ENCODE measurements at places on chromosomes 4 and X. TPM values are rescaled to one million over a fixed set of nuclear protein-coding genes. Genes with fewer than 3 reads are reported as not detected.

GRCh38 chr4:181146051-181146450 lies 1097.2 kb upstream of the TENM3 start:
- ATAC-seq: no peak

LRP2BP gene
- total RNA-seq: 22.1 TPM

- no peak for ATAC-seq
Measured at GRCh38 chr4:98515470-98515809, 143.0 kb downstream of the TSPAN5 start.

HSPA4L gene
- 15.7 TPM for total RNA-seq

KIAA1210 gene
- total RNA-seq: 0.07 TPM

TRPC5OS gene
- total RNA-seq: 0.54 TPM

TEX13C gene
- 0.13 TPM for total RNA-seq

FOXP3 gene
- 0.14 TPM for total RNA-seq

GRCh38 chr4:86356425-86357210 lies 3.2 kb downstream of the MAPK10 start:
- no peak for ATAC-seq

ZMAT1 gene
- 5.6 TPM for total RNA-seq

GRCh38 chr4:13386405-13387107 lies 97.6 kb downstream of the RAB28 start:
- ATAC-seq: no peak

- no peak for ATAC-seq
Measured at GRCh38 chrX:33194876-33195433, 16.4 kb downstream of the DMD start.

GRCh38 chr4:162506253-162506652 lies 342.5 kb upstream of the FSTL5 start:
- no peak for ATAC-seq

CXCL6 gene
- not detected for total RNA-seq

DNA sequence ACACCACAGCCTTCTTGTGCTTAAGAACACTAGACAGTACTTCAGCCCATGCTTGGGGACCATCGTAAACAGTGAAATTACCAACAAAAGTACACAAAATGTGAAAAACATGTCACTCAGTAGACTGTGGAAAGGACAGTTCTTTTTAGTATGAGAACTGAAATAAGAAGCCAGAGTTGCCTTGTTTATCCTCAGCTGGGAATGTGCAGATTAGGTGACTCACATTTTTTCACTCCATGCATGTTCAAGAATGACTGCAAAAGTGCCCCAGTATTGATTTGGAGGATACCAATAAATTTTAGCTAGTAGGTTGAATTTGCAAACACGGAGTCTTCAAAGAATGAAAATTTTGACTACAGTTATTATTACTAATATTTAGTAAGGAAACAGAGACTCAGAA lies 23.1 kb upstream of the BMP3 start:
- ATAC-seq: no peak

HDAC6 gene
- total RNA-seq: 67.8 TPM

DNA sequence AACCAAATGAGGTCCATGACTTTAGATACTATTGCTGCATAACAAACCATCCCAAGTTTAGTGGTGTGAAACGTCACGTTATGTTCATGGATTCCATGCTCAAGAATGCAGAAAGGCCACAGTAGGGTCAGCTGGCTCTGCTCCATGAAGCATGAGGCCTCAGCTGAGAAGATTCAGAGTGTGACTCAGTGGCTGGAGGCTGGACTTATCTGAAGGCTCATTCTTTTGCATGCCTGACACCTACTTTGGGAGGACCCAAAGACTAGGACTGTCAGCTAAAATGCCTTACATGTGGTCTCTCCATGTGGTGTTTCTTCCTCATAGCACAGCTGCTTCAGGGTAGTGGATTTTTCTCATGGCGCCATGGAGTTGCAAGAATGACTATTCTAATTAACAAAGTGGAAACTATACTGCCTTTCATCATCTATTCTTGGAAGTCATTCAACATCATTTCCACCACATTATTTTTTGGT lies 11.5 kb upstream of the CCDC149 start:
- ATAC-seq: no peak

- ATAC-seq: peak; percentile 50
Measured at GRCh38 chrX:19772096-19772821, 115.1 kb downstream of the SH3KBP1 start.

Measured in motor neuron (in vitro differentiated cells).